ENCODE measurements at places on chromosomes 16 and 17.

GRCh38 chr17:51015145-51015558, 105.5 kb downstream of the SPAG9 start:
- DNase-seq, result no peak

- no peak for DNase-seq
Observed at GRCh38 chr17:67272312-67273047, 27.5 kb upstream of the HELZ start.

DNA sequence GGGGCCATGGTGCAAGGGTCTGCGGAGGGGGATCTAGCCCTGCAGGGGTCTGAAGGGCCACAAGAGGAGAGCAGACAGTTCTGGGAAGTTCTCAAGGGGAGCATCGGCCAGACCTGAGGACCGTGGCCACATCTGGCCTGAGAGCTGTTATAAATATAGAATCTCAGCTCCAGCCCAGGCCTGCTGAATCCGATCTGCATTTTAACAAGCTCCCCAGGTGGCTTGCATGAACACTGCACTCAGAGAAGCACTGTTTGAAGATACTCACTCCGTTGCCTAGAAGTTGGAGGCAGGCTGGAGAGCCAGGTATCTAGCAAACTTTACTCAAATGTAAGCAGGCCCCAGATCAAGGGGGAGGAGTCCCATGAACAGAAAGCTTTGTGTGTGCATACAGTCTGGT, 61.3 kb downstream of the NKD1 start:
- DNase-seq, result no peak

GRCh38 chr17:60712675-60713074, 35.0 kb downstream of the BCAS3 start:
- no peak for DNase-seq

- DNase-seq, result no peak
Observed at GRCh38 chr17:47300718-47301117, 23.0 kb upstream of the EFCAB13 start.

GRCh38 chr17:8141045-8141444, 11.2 kb downstream of the PER1 start:
- DNase-seq, result no peak
